Stomach (tissue), 19 donors: ENCODE measurements at places on chromosomes 7 and 10. TPM values are rescaled to one million over a fixed set of nuclear protein-coding genes. Genes with fewer than 3 reads are reported as not detected.

DNA sequence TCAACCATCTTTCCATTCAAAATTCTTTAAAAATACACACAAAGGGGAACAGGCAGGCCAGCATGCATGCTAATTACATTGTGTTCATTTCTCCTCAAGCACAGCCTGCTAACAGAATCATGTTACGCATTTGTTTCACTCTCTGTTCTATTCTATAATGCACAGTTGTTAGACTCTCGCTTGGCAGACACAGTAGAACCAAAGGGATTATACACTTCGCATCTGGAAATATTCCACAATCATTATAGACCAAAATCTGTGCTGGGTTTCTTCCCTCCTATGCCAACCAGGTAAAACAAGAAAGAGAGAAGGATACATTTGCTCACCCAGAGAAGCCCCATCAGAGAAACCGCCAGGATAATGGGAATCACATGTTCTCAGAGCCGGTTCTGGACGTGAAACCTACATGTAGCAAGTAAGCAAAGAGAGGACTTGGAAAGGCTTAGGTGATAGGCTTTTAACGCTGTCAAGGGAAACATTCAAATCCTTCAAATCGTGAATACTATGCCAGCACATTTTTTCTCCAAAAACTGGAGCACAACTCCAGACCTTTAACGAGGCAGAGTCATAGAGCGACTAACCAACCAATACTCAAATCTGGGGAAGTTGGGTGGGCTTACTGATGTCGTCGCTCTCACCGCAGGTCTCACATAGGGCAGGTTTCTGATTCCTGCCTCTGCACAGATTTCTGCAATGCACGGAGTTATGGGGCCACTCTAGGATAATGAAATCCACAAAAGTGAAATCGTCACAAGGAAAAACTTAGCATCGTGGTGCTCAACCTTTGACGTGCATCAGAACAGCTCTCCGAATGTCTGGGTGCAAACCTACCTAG is 380.5 kb upstream of the AUTS2 start:
- no peak for DNase-seq

- DNase-seq: no peak
Measured at GRCh38 chr10:14731875-14732512, 42.7 kb downstream of the FAM107B start.

DNA sequence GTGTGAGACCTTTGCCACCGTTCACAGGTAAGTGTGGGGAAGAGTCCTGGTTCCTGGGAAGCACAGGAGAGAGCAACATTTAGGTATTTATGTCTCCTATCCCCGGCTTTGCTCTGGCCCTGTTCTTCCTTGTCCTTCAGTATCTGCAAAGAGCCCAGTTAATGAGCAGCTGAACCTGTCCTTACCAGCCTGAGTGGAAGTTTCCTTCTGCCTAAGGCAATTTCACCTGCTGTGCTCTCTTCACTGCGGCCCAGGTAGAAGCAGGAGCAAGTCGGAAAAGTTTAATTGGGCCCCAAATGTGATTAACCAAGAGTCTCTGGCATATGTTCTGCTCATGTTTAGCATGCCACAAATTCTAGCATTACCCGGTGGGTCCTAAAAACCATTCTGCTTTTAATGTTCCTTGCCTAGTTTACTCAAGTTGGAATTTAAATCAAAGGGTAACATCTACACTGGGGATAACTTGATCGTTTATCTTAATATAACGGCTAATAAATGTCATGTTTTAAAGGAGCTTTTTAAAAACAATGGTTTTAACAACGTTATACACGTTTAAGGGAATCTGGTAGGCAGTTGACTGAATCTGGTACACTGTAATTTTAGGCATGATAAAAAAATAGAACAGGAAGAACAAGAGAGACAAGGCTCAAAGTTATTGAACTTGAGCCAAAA is 817.1 kb downstream of the TYW1 start:
- no peak for DNase-seq

DNA sequence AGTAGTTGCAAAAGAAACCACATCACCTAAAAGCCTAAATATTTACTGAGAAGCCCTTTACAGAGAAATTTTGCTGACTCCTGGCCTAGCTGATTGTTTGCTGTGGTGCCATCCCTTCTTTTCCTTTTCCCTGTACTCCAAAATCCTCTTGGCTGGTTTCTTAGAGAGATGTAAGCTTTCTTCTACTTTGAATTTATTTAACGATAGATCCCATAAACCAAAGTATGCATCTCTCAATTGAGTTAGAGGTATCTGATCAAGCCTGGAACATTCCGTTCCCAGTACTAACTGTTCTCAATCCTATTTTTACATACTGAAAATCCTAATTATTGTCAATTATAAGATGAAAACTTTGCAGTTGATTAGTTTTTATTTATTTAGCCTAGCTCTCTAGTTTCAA is 6.3 kb downstream of the TMEM60 start:
- DNase-seq: no peak

DNA sequence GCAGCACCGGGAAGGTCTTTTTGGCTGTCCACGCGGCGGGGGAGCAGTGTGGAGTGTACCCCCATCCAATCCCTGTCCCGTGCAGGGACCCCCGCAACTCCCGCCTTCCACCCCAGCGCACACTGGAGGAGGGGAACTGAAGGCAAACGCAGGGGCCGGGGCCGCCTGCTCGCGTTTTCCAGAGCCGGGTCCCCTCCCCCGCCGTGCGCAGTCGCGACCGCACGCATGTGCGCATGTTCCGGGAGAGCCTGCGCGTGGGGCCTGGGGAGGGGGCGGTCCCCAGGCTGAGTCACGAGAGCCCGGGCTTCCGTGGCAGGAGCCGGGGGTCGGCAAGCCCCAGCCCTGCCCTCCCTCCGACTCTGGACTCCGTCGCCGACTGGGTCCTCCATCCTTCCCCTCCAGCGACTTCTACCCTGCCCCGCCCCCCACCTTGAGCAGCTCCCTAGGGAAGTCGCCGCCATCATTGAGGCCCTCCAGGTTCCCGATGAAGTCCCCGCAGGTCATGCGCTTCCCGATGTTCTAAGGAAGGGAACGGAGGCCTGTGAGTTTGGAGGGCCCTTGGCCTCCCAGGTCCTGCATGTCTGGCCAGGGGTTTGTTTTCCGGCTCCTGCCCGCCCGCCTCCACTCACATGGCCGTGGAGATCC is 8.0 kb downstream of the PSD start:
- DNase-seq: no peak

The CFAP58 gene
- polyA plus RNA-seq: 0.20 TPM

The TRIM74 gene
- polyA plus RNA-seq: 6.2 TPM

The XRCC2 gene
- 0.46 TPM for polyA plus RNA-seq

The LIPN gene
- not detected for polyA plus RNA-seq

DNA sequence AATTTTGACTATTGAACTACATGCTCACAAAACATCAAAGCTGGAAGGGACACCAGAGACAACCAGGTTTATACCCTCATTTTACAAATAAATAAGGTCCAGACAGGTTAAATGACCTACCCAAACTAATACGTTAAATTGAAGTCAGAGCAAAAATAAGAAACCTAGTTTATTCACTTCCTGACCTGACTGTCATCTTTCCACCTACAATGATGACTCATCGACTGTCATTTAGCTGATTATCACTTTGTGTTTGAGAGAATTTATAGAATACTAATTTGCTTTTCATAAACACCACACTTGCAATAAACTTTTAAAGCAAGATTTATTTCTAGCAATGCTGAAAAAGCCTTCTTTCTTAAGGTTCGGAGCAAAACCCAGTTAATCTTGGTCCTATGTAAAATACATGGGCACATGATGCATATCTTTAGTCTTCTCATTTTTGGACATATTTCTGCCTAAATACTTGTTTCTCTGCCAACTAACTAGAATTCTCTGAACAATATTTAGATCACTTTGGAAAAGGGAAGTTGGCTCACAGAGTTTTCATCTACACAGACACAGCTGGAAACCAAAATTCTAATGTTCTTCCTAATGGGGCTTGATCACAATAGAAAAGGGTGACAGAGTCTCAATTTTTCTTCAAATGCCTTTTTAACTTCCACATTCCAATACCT is 16.7 kb upstream of the LRRN3 start:
- no peak for DNase-seq

- no peak for DNase-seq
Measured at GRCh38 chr10:21894648-21895342, 108.7 kb downstream of the DNAJC1 start.

DNA sequence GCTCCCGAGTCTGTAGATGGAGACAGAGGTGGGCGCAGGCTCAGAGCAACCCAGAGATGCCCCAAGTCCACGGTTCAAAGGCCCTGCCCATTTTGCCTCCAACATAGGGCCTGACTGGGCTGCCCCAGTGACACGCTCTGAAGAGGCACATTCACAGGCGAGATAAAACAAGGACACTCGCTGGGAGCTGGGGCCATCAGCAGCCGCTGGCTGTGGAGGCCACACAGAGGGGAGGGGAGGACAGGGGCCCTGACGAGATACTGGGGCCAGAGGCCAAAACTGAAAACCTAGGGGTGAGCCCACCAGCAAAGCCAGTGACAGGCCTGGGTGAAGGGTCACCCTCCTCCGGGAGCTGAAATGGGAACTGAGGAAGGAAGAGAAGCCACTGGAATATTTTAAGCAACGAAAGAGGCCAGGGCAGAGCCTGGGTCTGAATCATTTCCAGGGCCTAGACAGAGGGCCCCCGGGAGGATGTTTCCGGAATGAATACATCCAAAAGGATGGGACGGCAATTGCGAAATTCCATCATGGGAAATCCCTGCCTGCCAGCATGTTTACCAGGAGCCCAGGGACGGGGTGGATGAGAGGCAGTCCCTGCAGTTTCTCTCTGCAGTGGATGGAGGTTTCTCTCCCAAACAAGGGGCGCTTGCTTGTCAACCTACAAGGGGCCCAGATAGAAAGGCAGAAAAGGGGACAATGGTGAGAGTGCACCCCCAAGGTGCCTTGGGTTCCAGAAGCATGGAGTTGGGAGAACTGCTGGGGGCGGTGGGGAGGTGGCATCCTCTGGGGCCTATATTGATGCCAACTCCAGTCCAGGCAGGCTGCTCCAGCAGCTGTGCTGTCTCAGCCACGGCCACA is 29.0 kb upstream of the HSPA12A start:
- peak; percentile 73 for DNase-seq

- DNase-seq: no peak
Measured at GRCh38 chr10:70699659-70700174, 27.4 kb downstream of the ADAMTS14 start.

DNA sequence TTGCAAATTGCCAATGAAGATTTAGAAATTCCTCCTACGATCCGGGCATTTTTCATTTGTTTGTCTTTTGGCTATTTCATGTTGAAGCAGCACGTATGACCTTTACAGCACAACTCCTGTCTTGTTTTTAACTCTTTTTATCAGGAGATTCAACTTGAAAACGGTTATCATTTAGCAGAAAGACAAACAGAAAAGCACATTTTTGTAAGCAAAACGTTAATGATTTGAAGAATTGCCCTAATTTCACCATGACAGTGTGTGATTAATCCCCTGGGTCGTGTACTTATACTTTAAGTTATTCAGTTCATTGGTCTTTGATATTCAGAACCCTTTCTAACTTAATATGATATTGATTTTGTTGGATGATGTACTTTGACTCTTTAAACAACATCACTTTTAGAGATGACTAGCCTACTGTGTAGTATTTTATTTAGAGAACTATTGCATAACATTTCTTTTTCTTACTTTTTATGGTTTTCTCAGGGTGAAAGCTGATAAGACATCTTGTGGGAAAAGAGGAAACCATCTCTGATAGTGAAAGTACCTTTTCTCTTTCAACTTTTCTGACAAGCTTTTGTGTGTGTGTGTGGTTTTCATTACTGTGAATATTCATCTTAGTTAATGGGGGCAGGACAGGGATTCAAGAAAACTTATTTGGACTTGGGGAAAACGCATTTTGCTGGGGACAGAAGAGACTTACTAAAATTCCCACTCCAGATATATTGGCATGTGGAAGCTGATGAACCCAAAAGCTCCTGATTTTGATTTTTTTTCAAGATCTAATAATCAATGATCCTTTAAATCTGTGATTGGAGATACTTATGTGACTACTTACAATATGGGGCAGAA is 8.1 kb downstream of the HHEX start:
- no peak for DNase-seq

The A1CF gene
- 0.46 TPM for polyA plus RNA-seq

DNA sequence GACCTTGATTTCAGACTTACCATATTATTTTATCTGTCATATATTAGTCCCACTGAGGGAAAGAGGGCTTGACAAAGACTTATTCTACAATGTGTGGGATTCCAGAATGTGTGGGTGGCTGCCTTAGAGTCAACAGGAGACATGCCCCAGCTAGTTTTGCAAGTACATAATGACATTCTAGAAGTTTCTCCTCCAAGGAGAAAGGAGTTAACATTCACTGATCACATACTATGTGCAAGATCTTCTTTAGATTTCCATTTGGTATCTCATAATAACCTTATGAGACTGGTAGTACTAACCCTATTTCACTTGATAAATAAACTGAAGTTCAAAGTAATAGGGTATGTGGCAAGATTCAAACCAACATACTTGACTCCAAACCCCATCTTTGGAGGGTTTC is 25.2 kb downstream of the IRF5 start:
- no peak for DNase-seq

DNA sequence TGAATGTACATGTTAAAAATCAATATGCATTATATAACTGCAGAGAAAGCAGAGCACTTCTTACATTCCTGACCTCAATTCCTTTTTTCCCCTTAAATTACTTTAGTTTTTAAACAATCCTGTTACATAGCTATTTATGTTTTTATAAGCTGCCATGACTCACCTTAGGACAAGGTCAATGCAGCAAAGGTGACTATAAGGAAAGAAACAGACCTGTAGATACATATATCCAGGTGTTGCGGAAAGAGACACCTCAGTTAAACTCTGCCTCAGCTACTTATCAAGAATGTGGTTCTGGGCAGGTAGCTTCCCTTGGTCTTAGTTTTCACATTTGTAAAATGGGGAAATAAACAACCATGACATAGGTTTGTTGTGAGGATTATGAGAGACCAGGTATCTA is 105.5 kb downstream of the DPY19L1 start:
- no peak for DNase-seq

DNA sequence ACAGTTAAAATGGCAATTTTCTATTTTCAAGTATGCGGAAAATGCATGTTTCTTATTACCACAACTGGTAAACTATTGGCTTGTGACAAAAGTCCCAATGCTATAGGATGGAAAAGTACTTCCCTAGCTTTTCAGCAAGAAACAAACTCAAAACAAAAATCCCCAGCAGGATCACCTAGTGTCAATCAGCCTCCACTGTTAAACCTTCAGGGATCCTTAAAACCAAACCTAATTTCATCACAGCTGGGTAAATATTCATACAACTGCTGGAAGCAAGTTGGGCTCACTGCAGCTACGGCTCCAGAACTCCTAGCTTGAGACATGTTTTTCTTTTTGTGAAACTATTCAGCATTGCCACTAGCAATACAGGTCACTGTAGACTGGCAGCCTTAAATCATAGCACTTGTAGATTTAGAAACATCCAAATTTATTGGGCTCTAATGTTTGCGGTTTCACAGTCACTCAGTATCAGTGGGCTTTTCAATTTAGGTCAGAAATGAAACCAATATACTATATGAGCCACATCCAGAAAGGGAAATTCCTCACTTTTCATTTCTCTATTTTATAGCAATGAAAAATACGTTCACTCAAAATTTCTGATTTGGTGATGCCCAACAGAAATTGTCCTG is 145.2 kb upstream of the ANK3 start:
- DNase-seq: no peak

The MOGAT3 gene
- polyA plus RNA-seq: not detected
